ENCODE measurements at places on chromosomes 4 and X.

DNA sequence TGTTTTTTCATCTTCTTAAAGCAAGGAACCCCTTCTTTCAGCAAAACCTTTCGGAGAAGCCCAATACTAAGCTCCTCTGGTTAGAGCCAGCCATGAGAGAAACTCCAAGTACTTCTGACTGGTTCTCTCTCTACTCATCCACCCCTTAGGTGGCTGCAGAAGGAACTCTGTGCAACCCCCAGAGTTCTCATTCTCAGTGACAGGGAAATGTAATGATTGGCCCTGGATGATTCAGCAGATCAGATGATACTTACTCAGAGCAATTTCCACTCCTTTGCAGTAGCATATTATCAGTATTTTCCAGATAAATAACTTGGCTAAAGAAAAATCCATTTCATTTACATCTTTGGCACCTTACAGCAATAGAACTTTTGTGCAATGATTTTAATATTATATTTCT, 3.2 kb downstream of the SPP1 start:
- no peak for DNase-seq

DNA sequence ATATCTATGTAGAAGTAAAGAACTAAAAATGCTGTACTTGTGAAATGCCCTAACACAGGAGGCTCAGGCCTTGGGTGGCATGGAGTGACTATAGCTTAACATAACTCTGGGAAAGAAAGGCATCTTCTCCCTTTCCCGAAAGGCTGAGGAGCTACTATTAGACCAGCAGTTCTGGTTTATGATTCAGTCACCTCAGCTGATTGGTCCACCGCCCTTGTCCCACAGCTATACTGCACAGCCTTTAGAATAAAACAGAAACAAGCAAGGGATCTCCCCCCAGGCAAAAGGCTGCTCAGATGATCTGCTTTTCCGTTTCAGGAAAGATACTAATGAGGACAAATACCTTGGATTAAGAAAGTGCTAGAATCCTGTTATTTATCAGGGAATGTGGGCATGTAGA, 171.3 kb downstream of the SNCA start:
- DNase-seq: no peak

GRCh38 chr4:78568640-78569305, 17.2 kb downstream of the ANXA3 start:
- DNase-seq: no peak

GRCh38 chrX:47144626-47145394, at the start of the genes NDUFB11 and RBM10:
TSS of gene NDUFB11 (minus strand) at chrX:47144702. CDS start at chrX:47144679, 23 bp downstream.
TSS of gene RBM10 (plus strand) at chrX:47145221. CDS start at chrX:47147482, 2,261 bp downstream.
- peak; percentile 82 for DNase-seq

GRCh38 chr4:18938343-18939099, 917.0 kb upstream of the LCORL start:
- DNase-seq: no peak

DNA sequence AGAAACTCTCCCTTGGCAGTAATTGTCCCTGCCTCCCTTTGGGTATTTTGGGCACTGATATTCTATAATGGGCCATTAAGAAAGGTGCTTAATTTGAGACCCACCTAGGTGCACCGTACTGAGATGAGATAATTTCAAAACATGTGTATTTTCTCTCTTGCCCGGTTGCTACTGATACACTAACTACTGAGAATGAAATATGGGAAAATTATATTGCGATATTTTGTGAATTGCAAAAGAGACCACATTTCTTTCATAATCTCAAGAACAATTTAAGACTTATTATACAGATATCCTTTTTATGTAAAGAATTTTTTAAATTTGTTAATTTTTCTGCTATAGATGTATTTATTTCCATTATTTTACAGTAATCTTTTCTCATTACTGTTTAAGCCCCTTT, 284.9 kb downstream of the ADGRL3 start:
- no peak for DNase-seq

DNA sequence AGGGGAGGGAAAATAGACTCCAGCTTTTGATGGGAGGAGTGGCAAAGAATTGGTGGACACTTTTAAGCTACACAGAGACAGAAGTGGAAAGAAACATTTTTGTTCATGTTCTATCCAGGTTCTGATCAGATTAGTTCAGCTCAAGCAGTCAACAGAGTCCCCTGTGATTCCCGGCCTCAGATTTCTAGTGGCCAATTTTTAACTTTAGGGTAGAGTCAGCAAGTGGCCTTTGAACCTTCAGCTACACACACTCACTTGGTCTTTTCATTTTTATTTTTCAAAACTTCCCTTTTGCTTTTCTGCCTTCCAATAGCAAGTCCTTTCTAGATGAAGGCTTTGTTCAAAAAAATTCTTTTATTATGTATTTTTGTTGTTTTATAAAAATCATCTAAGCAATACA, 169.2 kb upstream of the RPS6KA3 start:
- no peak for DNase-seq

- DNase-seq: no peak
Observed at GRCh38 chr4:82124365-82124764, 249.4 kb downstream of the HNRNPD start.

- no peak for DNase-seq
Observed at GRCh38 chrX:39830414-39830813, 267.3 kb downstream of the BCOR start.

GRCh38 chrX:137052643-137053235, 18.9 kb upstream of the GPR101 start:
- no peak for DNase-seq

DNA sequence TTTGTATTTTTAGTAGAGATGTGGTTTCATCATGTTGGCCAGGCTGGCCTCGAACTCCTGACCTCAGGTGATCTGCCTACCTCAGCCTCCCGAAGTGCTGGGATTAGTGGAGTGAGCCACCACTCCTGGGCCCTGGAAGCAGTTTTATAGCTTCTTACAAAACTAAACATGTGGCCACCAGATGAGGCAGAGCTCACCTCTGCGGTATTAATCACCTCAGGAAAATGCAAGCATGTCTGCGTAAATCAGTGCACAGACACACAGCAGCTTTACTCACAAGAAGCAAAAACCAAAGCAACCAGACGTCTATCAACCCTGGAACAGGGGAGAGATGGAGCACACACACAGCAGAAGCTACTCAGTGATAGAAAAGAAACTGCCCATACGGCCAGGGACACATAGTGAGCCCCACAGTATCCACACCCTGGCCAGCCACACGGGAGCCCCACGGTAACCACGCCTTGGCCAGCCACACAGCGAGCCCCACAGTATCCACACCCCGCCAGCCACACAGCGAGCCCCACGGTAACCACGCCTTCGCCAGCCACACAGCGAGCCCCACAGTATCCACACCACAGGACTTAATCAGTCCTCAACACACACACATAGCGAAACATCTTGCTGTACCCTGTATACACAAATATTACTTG, 30.2 kb downstream of the PPP2R3B start:
- no peak for DNase-seq

GRCh38 chrX:151488677-151489076, 74.8 kb upstream of the PASD1 start:
- DNase-seq: no peak

DNA sequence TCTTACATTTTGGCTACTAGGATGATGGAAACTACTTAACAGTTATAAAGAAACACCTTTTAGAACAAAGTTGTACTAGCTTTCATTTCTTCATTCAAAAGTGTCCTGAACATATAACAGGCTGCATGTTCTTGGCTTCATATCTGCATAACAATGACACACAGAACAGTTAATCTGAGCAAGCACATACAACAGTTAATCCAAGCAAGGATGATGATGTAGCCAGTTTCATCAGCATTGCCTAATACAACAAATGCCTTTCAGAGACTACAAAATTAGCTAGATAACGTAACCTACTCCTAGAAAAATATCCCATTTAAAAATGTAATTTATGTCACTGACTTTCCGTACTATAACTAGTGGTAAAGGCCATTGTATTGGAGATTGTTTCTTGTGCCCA, 182.1 kb downstream of the SCFD2 start:
- no peak for DNase-seq

GRCh38 chrX:155871934-155872333, 9.2 kb upstream of the VAMP7 start:
- DNase-seq: no peak

DNA sequence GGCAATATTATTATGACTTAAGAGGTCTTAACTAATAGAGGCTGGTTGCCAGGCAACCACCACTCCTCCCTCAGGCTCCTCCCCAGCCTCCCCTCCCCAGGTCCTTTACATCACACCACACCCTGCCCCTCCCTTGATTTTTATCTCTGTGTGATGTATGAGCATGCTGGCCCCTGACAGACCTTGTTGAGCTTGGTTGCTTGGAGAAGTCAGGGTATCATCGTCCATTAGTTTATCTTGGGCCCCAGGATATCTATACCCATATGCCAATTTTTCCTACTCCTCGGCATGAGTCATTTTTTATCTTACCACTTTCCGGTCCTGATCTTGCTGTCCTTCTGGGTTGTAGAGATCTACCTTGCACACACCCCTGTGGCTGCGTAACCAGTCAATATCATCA, 2.5 kb downstream of the AKAP4 start:
- DNase-seq: no peak

DNA sequence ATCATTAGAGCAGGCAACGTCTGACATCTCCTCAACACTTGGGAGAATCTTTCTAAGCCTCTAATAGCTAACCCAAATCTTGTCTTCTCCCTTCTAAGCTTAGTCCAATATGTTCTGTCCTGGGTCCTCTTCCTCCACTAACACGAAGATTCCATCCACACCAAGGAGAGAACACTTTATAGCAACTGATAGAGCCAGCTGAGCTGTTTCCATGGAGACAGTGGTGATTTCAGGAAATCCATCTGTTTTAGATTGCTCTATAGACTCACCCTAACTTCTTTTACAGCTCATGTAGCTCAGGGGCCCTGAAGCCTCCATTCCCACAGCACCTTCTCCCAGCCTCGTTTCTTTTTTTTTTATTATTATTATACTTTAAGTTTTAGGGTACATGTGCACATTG, 37.4 kb downstream of the SCD5 start:
- no peak for DNase-seq

- DNase-seq: no peak
Observed at GRCh38 chr4:73883306-73883705, 14.1 kb downstream of the CXCL1 start.

Measured in activated gamma-delta T cell treated with anti-CD3 and anti-CD28 coated beads, Interleukin-2, amount 50 U/mL, for 16 hours (primary cell).